ENCODE measurements at places on chromosomes 4 and X.

- DNase-seq, result no peak
These were observed 83.5 kb upstream of the AFF2 start for GRCh38 chrX:148416931-148417330.

GRCh38 chr4:184460499-184461285 lies 13.7 kb downstream of the IRF2 start:
- DNase-seq, result no peak

DNA sequence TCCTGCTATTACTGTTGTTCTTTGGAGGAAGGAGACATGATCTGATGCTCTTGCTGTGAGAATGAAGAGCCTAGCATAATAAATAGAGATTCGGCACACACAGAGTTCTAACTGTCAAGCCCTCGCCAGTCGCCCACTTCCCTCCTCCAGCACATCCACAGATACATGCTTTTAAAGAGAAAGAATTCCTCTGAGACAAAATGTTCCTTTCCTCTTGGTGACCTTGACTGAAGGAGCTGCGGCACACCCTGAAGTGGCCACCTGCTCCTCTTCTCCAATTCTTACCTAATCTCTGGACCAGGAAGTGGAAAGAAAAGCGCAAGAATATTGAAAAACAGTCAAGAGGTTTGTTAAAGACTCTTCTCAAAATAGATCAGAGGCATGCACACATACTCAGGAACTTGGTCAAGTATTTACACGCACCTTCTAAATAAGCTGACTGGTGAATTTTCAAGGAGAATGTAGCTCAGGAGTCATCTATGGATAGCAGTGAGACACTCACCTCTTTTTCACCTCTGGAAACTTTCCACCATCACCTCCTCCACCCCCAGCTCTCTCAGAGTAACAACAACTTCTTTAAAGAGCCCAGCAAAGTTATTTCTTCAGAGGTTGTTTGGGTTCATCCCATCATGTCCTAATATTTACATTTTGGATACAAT lies 95.4 kb downstream of the PARM1 start:
- DNase-seq, result no peak

- no peak for DNase-seq
These were observed 65.1 kb downstream of the ENPEP start for GRCh38 chr4:110540982-110541451.

DNA sequence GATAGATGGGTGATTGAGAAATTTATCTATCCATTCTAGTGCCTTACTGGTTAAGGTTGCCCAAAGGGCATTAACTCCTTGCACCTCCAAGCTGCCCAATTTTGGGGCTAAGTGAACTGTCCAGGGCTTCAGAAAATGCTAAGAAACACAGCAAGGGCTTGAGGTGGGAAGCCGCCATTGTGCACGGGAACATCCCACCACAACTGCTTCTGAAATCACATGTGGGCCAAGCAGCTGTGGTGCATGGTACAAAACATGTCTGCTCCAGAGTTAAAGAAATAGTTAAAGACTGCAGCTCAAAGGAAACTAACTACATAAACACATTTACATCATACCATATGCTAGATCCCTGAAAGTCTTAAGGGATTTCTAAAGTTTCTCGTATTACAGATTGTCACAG lies 144.3 kb upstream of the NDST3 start:
- DNase-seq, result no peak

- DNase-seq, result peak; percentile 64
These were observed 63.7 kb downstream of the MSX1 start for GRCh38 chr4:4923201-4923600.

DNA sequence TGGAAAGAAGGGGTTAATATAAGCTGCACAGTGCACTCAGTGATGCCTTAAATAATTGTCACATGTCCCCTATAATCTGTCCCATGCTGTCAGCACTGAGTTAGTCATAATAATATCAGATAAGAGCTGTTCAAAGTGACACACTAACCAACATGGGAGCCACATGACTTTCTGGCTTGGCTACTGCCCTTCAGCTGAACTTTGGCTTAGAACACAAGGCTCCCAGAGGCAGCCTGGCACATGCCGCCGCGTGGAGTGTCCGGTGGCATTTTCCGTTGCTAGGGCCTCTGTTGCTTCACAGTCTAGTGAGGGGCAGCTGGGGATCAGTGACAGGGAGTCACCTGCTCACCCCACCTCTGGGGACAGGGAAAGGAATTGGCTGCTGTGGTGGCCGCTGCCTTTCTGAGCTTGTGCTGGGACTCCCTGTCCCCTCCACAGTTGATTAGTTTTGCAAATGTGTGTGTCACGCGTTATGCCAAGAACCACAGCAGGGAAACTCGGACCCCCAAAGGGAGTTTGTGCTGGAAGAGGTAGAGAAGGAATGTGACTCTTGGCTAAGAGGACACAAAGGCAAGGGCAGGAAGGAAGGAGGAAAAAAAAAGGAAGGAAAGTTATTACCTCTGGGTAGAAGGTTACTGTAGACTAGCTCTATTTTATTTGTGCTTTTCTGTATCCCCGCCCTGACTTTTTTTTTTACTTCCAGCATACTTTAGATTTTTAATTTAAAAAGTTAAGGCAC lies 41.1 kb upstream of the PPARGC1A start:
- no peak for DNase-seq

- no peak for DNase-seq
These were observed 298.2 kb upstream of the ARSJ start for GRCh38 chr4:114277690-114278089.

GRCh38 chr4:54539500-54540029 lies 118.2 kb upstream of the KIT start:
- DNase-seq, result no peak

DNA sequence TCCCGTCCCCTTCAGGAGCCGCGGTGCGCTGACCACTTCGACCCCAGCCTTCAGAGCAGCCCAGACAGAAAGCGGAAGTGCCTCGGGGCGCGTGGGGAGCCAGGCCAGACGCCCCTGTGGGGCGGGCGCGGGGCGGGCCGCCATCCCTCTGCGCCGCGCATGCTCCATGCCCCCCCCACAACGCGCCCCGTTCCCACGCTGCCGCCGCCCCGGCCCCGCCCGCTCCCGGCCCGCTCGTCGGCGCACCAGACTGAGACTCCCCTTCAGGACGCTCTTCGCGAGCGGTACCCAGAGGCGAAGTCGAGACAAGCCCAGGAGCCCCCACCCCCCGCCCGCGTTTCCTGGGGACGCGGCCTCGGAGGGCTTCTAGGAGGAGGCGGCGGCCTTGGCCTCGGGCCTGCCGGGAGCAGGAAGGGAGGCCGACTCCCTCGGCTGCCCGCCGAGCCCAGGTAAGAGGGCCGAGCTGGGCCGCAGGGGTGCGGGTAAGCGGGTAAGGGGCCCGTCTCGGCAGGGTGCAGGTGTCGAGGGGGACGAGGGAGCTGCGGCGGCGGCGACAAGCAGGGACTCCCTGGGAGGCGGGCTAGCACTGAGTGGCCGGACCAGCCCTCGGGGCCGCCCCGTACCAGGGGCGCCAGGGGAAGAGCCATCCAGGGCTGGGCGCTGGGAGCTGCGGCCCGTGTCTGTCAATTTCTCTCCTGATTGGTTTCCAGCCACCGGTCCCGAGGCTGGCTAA lies at the start of gene ZFP92:
ZFP92 (plus strand) TSS at position 218 of the 733 bp plus-strand sequence. CDS start 6,851 bp downstream, outside the sequence.
- DNase-seq, result no peak

- no peak for DNase-seq
These were observed 22.8 kb downstream of the C4orf54 start for GRCh38 chr4:99634742-99635360.

- no peak for DNase-seq
These were observed 2521.4 kb downstream of the ARAP2 start for GRCh38 chr4:33722800-33723516.

DNA sequence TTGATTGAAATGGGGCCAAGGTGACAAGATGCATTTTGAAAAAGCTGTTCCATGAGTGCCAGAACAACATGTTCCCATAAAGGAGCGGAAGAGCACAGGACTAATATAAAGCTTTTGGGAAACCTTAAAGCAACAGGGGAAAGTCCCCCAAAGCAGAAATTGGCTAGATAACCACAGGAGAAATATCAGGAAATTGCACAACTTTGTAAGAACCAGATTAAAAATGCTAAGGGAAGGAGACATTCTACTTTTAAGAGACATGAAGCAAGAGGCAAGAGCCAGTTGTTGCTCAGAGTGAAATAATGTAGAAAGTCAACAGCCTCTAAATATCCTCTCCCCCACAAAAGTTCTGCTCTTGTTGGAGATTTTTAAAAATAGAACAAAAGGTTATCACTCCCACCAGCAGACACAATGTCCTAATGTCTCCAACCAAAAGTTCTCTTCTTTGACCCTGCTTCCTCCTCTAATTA lies 85.2 kb upstream of the LNX1 start:
- no peak for DNase-seq

DNA sequence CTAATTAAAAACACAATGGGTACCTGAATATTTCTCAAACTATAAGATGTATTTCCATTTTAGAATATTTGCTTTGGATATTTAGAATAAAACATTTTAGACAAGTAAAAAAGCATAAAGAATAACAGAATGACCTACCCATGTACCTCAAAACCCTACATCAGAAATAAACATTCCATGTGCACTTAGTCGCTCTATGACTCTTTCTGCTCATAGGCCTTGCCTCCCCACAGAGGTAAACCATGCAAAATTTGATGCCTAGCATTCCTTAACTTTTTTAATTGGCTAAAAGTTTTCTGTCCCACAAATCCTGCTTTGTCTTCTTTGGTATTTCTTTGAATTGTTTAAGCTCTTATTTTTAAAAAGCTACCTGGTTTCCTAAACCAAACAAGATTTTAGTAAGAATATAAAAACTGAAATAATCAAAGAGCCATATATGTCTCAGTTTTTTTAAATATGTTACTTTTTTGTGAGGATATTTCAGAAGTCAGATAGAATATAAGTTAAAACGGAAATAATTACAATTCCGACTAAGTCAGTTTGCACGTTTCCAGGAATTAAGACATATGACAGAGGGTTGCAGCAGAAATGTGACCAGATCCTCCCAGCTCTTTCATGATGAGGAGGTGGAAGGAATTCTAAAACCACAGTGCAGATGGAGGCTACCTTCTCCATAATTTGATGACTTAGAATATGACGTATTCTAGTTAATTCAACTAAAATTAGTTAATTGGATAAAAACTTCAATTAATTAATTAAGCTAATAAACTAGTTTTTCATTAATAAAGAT lies 102.5 kb downstream of the FIP1L1 start:
- DNase-seq, result no peak

DNA sequence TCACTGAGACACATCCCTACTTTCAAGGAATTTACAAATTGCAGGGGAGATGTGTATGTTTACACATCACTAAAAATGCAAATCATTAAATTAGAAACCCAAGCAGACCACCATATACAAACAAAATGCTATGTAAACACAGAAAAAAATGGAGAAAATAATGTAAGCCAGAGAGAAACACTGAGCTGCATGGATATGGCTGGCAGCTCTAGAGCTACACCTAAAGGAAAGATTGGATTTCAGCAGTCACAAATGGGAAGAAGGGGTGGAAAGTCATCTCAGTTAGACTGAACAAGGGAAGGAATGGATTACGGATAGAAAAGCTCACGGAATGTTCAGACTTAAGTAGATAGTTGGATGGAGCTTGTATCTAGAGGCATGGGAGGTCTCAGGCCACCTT lies 186.3 kb downstream of the MOSPD2 start:
- DNase-seq, result no peak

DNA sequence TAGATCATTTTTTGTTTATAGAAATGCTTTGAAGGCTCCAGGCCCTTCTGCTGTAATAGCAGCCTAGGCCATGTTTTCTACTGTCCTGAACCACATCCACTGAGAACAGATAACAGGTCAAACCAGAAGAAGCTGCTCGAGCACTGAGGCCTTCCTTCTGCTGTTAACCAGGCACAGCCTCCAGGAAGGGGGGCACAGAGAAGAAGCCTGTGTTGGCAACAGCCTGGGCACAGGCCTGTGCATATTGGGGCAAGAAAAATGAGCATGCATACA lies 37.4 kb upstream of the PDK3 start:
- DNase-seq, result no peak

DNA sequence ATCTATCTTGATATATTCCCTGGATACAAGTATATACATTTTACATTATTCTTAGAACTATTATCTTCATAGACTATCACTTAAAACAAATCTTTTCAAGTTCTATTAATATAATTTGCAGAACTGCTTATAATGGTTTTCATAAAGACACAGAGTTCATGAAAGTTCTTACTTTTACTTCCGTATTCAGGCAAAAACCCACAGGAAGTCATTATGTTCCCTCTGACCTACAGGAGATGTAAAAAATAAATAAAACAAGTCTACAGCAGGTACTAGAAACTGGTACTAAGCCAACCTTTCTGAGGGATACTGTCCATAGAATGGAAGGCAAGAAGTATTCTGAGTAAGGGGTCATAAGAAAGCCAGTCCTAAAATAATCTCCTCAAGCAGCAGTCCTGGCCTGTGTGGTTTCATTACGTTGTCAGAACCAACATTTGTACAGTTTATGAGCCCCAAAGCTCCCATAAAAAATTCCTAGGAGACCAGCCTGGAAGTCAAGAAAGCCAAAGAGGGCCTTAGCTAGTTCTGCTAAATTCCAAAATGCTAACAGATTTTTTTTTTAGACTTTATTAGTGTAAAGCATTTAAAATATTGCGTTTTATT lies 68.6 kb downstream of the CAMK2D start:
- no peak for DNase-seq

DNA sequence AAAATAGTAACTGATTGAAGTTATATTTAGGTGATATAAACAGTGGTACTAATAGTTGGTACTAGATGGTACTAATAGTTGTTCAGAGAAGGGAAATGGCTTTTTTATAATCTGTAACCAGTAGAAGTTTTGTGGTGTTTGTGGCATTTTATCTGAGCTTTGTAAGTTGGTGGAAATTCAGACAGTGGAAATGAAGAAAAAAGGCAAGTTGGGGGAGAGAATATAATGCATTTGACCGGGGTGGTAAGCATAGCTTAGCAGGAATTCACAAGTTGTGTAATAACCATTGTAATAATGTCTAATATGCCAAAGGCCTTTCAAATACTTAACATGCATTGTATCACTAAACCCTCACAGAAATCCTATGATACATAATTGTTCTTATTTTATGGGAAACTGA lies 36.3 kb downstream of the DTHD1 start:
- DNase-seq, result no peak

DNA sequence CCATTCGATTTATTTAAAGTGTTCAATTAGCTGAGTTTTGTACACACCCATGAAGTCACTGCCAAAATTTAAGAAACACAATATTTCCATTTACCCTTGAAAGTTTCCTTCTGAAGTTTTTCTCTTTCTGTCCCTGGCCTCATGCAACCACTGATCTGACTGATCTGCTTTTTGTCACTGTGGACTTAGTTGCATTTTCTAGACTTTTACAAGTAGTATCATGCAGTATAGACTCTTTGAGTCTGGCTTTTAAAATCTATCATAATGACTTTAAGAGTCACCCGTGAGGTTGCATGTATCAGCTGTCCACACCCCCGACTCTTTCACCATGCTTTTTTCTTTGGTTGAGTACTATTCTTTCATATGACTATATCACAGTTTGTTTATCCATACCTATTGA lies 29.0 kb upstream of the PDLIM3 start:
- DNase-seq, result peak; percentile 16

GRCh38 chrX:116290359-116290758 lies 119.8 kb downstream of the AGTR2 start:
- DNase-seq, result no peak

GRCh38 chr4:128468123-128468989 lies 180.7 kb upstream of the PGRMC2 start:
- DNase-seq, result no peak

Data from vagina (tissue), 2 donors.